ENCODE measurements at places on chromosomes 13 and 19.
A peak's percentile ranks its signal among the peaks of the same experiment; 100 is the strongest.

- no peak for DNase-seq
Observed at GRCh38 chr19:43812688-43813087, 10.4 kb upstream of the LYPD5 start.

DNA sequence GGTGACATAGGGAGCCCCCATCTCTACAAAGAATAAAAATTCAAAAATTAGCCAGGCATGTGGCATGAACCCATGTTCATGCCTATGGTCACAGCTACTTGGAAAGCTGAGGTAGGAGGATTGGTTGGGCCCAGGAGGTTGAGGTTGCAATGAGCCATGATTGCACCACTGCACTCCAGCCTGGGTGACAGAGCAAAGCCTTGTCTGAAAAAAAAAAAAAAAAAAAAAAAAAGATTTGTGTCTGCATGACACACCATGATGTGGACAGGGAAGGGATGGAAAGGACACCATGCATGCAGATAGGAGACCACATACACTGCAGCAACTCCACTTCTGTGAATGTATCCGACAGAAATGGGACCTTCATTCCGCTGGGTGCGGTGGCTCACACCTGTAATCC is 34.0 kb upstream of the HOMER3 start:
- no peak for DNase-seq

DNA sequence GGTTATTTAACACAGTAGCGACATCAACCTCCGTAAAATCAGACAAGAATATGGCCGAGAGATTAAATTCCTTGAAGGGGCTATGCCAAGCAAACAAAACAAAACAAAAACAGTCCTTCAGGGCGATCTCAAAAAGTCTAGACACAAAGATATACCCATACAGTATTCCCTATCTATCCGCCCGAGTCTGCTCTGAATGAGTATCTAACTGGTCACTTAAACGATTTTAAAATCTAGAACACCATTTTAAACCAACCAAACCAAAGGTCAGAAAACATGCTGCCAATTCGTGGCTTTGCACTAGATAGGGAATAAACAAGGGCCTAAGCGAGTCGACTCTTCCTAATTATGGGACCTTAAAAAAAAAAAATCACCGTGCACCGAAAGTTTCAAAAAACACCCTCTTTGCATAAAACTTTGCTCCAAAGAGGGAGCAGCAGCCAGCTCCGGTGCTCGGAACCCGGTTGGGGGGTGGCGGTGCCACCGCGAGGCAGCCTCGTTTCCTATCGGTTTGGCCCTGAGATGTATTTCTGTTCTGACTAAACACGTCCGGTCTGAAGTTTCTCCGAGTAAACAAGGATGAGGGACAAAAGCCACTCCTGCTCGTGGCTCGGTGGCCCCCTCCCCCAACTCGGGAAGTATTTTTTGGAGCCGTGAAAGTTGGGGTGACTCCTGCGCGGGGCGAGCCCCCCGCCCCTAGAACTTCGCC is 1.8 kb downstream of the HMGB1 start:
- peak; percentile 53 for DNase-seq

DNA sequence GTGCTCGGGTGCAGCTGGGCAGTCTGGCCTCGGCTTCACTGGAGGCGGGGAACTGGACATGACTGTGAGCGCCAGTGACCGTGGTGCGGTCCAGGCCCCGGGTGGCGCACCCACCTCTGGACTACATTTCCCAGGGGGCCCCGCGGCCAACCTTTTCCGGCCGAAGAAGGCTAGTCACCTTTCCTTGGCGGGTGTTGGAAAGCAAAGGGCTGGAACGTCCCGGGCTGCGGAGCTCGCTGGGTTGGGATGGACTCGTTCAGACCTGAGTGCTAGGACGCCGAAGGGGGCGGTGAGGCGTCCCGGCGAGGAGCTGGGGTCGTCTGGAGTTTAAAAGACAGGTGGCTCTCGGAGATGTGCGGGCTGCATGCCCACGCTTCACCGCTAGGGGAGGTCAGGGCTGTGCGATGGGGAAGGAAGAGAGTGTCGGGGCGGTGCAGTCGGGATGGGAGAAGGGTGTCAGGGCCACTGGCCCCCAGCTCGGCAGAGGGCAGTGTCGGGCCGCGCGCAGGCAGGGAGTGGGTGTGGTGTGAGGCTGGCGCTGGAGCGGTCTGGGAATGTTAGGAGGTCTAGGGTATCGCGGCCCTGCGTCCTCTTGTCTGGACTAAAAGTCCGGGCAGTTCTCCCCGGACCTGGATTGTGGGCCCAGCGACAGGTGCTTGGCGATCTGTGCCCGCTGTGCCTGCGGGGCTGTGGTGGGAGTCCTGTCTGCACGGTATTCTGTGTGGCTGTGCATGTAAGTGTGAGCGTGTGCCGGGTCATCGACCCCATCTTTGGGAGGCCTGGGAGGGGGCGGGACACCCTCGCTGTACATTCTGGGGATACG is 57.1 kb downstream of the ZNF568 start:
- peak; percentile 79 for DNase-seq

- DNase-seq = no peak
Observed at GRCh38 chr13:29451976-29452375, 143.5 kb downstream of the SLC7A1 start.

DNA sequence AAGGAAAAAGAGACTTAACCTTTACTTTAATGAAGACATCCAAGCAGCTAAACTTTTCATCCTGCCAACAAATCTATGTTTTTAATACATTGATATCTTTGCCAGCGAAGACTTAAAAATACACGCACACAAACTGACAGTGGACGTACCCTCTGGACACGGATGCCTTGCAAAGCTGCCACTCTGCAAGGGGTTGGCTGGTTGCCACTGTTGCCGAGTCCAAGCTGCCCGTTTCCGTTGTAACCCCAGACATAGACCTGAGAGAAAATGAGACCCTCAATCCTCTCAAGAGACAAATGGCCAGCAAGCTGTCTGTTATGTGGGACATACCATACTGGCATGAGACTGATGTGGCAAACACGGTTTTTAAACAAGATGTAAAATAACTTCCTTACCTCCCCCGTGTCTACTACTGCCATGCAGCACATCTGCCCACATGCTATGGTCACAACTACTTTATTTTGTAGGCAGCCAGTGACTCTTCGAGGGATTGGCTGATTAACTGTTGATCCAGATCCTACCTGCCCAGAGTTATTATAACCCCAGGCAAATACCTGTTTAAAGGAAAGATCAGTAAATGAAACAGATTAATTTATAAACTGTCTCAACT is 21.2 kb downstream of the RCBTB2 start:
- DNase-seq = no peak

- no peak for DNase-seq
Observed at GRCh38 chr19:5030822-5031221, 61.9 kb downstream of the KDM4B start.

GRCh38 chr13:71087006-71087405 is 780.0 kb downstream of the DACH1 start:
- no peak for DNase-seq

GRCh38 chr13:32791545-32792172 is 205.4 kb downstream of the PDS5B start:
- DNase-seq = peak; percentile 67

DNA sequence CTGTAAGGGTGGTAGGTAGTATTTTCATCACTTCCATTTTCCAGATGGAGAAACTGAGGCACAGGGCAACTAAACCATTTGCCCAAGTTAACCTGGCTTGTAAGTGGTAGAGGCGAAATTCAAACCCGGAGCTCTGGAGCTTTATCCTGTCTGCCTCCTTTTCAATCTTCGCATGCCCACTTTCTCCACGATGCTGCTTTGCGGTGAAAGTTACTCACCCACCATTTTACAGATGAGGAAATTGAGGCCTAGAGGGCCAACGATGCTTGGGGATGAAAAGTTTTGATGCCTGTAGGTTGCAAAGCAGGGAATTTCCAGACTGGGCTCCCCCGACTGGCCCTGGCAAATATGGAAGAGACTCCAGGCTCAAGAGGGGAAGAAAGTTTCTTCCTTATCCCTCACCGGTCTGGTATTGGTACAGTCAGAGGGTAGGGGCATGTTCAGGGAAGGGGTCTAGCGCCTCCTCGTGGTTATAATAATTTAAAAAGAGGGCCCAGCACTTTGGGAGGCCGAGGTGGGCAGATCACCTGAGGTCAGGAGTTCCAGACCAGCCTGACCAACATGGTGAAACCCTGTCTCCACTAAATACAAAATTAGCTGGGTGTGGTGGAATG is 1.9 kb upstream of the SH2D3A start:
- peak; percentile 32 for DNase-seq

DNA sequence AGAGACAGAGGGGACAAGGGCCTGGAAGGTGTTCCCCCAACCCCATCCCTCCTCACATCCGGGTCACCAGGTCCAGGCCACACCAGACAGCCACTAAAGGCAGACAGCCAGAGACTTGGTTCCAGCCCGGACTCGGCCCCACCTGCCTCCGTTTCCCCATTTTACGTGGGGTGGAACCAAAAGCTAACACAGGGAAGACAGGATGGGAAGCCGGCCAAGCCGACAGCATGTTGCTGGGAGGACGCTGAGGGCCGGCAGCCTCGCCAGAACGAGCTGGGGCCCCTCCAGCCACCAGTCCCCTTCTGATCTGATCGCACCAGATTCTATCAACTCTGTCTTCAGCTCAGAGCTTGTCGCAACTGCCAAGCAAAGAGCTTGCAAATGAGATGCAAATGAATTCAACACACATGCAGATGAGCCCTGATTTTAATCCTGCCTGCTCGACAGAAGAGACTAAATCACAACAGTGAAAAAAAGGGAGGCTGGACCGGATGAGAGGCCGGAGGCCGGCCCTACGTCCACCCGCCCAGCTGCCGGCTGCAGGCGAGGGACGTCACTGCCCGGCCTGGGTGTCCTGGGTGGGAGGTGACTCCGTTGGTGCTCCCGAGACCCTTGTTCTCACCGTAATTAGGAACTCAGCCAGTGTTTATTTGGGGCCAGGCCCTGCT is 17.5 kb upstream of the SHC2 start:
- no peak for DNase-seq

DNA sequence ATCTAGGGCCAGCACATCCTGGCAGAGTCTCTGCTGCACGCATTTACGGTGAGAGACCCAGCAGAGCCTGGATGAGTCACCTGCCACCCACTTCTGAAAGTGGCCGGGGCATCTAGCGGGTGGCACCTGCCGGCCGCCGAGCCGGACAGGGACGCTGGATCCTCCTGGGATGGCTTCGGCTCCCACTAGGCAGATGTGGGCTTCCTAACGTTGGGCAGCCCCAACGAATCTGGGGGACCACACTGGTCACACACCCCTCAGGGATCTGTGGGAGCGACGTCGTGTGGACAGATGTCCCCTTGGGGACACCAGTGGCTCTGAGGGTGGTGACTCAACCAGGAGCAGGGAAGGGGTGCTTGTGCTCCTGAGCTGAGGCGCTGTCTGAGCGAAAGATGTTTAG is 32.2 kb downstream of the TMEM255B start:
- DNase-seq = no peak

GRCh38 chr19:29521291-29522075 is 4.3 kb upstream of the VSTM2B start:
- DNase-seq = no peak

- no peak for DNase-seq
Observed at GRCh38 chr13:99264051-99264450, 5.9 kb upstream of the GPR18 start.

GRCh38 chr19:48630296-48631063 is 6.7 kb downstream of the DBP start:
- no peak for DNase-seq

DNA sequence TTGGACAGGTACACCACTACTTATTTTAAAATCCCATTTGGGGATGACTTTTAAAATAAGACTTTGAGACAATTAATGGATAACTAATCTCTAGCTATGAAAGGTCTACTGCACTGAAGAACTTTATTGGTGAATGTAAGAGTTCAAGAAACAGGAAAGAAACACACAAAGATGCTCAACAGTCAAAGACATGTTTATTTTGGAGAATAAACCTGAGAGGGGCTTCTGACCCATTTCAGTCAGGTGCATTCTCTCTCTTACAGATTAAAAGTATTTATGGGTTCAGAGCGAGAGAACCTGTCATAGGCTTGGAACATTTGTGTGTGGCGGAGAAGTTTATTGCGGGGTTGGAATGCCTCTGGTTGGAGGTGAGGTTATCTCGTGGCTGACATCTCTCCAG is 94.3 kb upstream of the USP29 start:
- no peak for DNase-seq

DNA sequence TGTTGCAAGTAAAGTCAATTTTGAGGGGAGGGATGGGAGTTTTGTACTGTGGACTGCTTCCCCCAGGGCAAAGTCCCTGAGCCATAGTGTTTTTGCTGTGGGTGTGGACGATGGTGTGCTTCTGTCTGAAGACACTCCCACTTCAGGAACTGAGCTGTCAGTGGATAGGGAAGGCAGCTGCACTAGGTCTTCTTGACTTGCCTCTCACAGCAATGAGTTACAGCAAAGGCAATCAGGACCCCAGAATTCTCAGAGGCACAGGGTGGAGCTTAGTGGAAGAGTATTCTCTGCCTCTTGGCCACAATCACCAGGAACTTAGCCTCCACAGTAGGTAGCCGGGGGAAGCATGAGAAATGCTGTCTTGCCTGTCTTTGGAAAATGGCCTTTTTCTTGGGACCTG is 1416.6 kb upstream of the MIR17HG start:
- DNase-seq = no peak

- no peak for DNase-seq
Observed at GRCh38 chr13:102862624-102863210, 16.9 kb downstream of the ERCC5 start.

DNA sequence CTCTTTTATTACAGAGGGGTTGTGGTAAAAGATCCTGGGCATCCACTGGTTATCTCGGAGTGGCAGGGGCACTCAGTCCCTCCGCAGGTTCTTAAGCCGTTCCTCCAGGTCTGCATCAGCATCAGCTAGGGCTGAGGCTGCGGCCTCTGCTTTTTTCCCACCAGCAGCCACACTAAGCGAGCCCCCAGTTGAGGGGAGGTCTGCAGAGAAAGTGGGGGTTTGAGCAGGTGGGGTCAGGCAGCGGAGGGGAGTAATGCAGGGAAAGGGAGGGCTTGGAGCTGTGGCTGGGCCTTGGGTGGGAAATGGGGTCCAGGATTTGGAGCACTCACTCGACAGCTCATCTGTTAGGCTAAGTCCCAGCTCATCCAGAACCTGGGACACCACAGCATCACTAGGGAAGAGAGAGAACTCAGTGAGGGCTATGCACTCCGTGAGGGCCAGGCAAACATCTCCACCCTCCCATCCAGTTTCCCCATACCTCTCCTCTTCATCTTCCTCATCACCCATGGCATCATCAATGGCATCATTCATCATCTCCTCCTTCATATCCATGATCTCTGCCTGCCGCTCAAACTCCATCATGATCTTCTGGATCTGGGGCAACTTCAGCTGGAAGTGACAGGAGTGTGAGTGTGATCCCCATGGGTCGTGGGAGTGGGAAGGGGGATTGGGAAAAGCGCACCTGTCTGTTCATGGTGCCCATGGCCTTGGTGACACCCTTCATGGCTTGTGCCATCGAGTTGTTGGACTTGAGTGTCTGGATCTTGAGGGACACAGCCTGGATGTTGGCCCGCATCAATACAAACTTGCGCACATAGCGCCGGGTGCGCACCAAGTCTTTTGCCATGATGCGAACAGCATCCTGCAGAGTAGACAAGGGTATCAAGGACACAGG is 3.1 kb downstream of the CHMP2A start:
- DNase-seq = no peak

GRCh38 chr13:40446365-40446764 is 220.1 kb downstream of the FOXO1 start:
- DNase-seq = no peak

- DNase-seq = no peak
Observed at GRCh38 chr13:113639616-113640262, 18.3 kb downstream of the ATP4B start.

GRCh38 chr19:57280962-57281400 is 696 bp downstream of the ZNF460 start:
- peak; percentile 27 for DNase-seq

GRCh38 chr19:19445911-19446361 is 40.5 kb downstream of the GATAD2A start:
- no peak for DNase-seq

All from GM13976 (cell line).